NCI-H187 treated with DMSO at 0.1 percent for 48 hours (cell line): ENCODE measurements at places on chromosomes 5 and 9.

- no peak for DNase-seq
These were observed 17.9 kb downstream of the TNFSF15 start for GRCh38 chr9:114787781-114788498.

- DNase-seq = no peak
These were observed 37.2 kb upstream of the COL15A1 start for GRCh38 chr9:98906273-98907040.

- no peak for DNase-seq
These were observed 72.5 kb downstream of the SPIN1 start for GRCh38 chr9:88460587-88461332.

GRCh38 chr5:95043648-95044047 lies 241.2 kb downstream of the MCTP1 start:
- no peak for DNase-seq

DNA sequence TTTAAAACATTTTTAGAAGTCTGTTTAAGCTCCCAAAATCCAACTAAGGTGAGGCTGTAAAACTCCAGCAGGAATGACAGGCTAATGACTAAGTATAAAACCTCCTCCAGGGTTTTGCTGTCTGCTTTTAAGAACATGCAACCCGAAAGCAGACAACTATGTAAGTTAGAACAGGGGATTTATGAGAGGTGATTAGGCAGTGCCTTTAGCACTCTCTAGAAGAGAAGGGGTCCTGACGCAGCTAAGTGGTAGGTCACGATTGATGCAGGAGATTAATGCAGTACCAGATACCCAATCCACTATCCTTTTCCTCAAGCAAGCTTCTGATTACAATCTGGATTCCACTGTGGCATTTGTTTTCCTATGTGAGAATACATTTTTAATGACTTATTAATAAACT lies 25.9 kb downstream of the HOMER1 start:
- no peak for DNase-seq

DNA sequence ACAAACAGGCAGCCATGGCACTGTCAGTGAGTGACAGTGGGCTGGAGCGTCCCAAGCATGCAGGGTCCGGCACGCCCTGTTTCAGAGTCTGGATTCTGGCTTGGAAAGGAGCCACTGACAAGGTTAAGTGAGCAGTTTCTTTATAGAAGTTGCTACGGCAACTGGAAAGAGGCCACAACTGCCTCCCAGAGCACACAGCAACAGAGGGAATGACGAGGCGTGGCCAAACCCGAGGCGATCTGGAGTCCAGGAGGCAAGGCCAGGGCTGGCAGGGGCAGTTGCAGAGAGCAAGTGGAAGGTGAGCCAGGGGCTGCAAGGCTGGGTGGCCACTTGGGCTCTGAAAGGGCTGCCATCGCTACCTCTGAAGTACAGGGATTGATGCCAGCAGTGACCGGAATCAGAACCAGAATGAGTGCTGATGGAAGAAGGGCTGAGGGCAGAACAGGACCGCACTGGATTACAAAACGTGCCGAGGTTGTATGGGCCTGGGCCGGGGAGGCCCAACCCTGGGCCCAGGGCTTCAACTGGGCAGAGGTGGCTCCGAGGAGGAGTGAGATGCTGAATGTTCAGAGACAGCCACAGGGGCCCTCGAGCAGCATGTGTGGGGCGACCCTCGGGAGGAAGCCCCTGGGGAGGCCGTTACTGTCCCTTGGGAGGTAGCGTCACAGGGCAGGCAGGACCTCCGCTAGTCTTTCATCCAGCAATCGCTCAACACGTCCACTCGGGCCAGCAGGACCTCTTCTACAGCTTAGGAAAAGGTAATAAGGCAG lies 4.6 kb downstream of the MRPL41 start:
- DNase-seq = no peak

DNA sequence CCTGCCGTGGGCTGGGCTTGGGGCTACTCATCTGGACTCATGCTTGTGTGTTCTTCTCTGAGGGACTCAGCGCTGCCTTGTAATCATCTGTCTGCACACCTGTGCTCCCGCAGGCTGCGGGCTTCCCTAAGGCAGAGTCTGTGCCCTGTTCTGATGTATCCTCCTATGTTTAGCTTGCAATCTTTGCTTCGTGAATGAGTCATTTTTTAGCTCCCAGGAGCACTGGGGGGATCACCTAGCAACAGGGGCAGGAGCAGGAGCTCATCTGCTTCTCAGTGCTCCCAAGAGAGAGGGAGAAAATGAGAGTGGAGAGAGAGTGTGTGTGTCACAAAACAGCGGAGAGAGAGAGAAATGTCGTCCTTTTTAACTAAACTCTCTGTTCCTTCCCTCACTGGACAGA lies 202.4 kb upstream of the ZNF618 start:
- DNase-seq = no peak

- no peak for DNase-seq
These were observed 89.2 kb downstream of the ANKRD33B start for GRCh38 chr5:10653043-10653442.

DNA sequence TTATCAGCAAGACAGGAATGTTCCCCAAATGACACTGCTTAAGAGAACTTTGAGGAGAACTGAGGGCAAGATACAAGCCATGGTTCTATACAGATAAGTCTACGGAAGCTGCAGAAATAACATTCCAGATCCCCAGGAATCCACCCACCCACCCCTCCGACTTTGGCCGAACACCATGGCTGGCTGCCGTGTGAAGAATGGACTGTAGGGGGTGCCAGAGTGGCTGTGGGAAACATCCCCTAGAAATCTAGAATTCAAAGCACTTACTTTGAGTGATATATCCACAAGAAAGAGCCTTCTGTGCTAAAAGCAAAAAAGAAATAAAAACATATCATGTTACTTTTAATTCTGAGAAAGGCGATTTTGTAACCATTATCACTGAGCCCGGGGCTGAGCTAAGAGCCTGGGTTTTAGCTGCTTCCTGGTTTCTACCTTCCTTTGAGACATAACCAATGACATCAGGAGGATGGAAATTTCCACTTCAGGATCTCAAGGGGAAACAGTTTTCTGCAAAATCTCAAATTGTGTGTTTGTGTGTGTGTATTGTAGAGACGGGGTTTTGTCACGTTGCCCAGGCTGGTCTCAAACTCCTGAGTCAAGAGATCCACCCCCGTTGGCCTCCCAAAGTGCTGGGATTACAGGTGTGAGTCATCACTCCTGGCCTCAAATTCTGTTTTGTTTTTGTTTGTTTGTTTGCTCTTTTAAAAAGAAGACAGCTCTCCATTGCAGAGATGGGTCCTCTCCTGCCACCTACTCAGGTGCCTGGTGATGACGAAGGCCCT lies 36.4 kb downstream of the GGTA1 start:
- DNase-seq = no peak

DNA sequence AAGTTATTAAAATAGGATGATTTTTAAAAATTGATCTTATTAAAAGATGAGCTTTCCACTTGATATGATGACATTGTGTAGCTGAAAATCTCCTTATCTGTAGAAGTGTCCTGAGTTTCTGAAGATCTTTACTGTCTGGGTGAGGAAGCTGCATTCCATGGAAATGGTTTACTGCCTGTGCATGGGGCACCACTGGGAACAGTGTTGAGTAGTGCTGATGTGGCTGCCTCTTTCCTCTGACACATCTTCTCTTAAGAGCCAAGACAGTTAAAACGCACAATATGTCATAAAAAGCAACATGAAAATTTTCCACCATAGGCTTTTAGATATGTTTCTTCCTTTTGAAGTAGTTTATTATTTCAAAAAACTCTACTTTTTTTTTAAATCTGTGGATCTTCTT lies 24.6 kb downstream of the SECISBP2 start:
- DNase-seq = no peak
